Activated CD8-positive, alpha-beta memory T cell treated with anti-CD3 and anti-CD28 coated beads, Interleukin-2, amount 50 U/mL, for 4 hours (primary cell): ENCODE measurements at places on chromosomes 6 and 20.

DNA sequence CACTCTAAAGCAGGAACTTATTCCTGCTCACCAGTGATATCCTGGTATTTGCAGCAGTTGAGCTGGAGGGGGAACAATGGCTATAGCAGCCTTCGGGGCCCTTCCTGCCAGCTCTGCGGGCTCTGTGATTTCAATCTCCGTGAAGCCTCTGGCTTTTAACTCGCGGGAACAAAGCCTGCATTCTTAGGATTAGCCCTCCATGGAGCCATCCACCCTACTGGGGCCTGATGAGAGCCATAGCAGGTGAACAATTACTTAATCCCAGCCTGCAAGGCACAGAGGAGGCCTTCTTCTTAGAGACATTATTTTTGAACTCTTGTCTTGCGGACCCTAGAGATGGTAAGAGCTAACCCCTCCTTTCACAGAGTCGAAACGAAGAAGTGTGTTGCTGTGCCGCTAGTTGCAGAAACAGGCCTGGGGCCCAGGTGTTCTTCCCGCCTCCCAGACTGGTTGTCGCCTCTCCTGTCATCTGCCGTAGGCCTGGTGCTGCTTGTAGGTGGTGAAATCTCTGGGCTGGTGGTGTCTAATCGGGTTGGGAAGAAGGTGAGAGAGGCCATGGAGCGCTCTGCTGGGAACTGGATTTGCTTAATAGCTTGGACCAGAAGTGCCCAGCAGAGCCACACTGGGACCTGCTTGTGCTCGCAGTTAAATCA, 9.7 kb downstream of the GHRH start:
- no peak for DNase-seq

DNA sequence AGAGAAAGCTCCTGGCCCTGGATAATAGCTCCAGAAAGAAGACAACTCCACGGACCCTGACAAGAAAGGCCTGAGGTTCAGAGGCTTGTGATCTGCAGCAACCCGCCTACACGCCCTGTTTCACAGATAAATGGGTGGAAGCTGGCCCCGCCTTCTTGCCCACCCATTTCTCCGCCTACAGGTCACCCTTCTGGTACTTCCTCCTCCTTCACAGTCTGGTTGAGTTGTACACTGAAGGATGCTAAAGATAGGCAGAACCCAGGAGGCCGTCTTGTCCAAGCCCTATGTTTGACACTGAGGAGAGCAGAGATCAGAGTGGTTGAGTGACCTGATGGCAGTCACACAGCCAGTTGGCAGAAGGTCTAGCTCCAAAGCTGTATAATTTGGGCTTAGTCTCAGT, 34.2 kb upstream of the MDGA1 start:
- DNase-seq = peak; percentile 61

GRCh38 chr6:31041372-31041974, 31.2 kb downstream of the MUC22 start:
- no peak for DNase-seq

GRCh38 chr6:112575309-112575834, 228.2 kb downstream of the RFPL4B start:
- DNase-seq = no peak

DNA sequence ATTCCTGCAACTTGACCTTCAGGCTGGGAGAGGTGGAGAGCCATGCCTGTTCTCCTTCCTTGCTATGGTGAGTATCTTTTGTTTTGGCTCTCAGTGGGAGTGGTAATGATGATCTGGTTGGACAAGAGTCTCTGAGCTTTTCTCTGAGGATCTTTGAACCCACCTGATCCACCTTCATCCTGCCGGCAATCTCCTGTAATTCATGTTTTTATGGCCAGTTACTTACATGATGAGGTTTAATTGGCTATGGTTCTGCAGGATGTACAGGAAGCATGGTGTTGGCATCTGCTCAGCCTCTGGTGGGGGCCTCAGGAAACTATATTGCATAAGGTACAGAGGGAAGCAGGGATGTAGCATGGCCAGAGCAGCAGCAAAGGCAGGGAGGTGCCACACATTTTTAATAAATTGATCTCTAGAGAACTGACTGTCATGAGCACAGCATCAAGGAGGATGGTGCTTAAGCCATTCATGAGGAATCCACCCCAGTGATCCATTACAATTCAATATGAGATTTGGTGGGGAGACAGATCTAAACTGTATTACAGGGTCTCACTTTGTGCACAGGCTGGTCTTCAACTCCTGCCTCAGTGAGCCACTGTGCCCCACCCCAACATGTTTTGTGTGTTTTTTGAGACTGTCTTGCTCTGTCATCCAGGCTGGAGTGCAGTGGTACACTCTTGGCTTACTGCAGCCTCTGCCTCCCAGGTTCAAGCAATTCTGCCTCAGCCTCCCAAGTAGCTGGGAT, 10.0 kb downstream of the HSPA1B start:
- DNase-seq = no peak

- no peak for DNase-seq
Measured at GRCh38 chr6:135537741-135538301, 40.3 kb upstream of the AHI1 start.

DNA sequence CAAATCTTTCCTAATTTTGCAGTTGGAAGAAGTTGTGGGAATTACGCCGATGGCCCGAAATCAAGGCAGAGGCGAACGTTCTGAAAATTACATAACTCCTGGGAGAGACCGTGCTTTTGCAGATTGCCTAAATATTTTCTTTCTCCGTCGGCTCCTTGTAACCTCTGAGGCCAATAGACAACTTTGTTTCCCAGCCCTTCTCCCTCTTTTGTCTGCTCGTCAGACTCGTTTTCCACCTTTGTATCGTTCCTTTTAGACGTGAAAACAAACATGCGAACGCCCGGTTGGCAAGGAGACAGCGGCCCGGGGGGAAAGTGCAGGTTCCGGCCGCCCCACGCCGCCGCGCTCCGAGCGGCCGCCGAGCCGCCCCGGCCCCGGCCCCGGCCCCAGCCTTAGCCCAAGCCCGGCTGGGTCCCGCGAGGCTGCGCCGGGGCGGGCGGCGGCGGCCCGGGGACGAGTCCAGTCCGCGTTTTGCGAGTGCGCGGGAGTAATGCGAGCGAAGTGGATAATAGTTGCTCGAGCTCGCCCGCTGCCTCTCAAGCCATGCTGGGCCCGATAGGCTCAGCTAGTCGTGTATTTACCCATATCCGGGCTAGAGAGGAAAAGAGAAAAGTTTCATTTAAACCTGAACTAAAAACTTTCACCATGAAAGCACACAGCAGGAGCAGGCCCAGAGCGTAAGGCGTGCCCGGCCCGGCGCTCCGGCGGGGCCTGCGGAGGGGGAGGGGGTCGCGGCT, at the start of gene ARID1B:
ARID1B (plus strand) TSS at position 539 of the 737 bp plus-strand sequence. CDS start 303 bp downstream, outside the sequence.
- DNase-seq = peak; percentile 80

GRCh38 chr6:72149715-72150114, 263.4 kb downstream of the RIMS1 start:
- DNase-seq = no peak

GRCh38 chr6:125001684-125002405, 39.6 kb downstream of the RNF217 start:
- DNase-seq = no peak

DNA sequence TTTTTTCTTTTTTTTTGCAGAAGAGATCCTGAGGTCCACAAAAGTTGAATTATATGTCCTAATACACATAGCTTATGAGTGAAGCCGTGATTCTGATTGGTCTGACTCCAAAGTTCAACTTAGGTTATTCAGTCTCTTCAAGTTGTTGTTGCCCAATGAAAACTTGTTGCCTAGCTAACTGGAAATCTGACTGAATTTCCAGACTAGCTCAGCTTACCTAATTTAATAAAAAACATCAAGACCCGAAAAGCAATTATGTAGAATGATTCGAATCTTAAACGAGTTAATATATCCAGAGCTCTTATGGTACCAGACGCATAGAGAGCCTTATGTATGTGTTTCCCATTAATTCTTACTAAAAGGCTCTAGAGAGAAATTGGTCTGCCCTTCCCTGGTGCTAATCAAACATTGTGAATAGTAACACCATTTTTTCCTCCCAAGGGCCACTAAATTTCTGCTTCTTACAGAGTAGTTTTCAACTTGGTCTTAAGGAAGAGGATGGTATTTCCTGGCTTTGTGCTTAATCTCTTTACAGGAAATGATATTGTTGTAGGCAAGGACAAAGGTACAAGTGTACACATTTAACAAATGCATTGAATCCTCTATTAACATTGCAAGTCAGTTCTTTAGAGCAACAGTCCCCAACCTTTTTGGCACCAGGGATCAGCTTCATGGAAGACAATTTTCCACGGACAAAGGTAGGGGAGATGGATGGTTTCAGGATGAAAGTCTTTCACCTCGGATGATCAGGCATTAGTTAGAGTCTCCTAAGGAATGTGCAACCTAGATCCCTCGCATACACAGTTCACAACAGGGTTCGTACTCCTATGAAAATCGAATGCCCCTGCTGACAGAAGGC, 107.9 kb downstream of the TSHZ2 start:
- no peak for DNase-seq

DNA sequence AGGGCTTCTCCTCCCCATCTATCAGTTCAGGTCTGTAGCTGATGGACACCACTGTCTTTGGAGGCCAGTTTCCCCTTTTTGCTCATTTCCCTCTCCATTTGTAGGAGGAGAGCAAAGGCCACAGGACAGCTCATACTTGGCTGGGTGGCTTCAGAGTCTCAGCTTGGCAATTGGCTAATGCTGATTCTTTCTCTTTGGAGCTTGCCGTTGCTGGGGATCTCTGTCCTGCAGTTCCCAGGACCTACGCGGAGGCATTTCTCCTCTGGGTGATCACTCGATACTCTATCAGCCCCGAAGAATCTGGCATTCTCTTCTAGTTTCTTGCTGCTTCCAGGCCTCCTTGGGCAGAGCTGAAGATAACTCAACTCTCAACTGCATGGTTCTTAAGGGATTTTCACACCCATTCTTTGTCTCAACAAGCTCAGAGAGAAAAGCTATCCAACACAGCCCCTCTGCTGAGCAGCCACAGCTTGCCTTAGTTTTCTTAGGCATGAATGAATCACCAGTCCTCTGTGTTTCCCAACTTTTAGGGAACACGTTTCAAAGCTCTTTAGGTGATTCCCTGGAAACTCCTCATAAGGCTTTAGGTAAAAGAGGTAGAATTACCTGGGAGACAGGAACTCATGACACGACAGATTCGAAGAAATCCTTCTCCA, 19.2 kb upstream of the SSR1 start:
- no peak for DNase-seq

GRCh38 chr6:98672681-98673475, 161.5 kb upstream of the POU3F2 start:
- no peak for DNase-seq

GRCh38 chr6:146359131-146359530, 184.5 kb upstream of the RAB32 start:
- DNase-seq = no peak

DNA sequence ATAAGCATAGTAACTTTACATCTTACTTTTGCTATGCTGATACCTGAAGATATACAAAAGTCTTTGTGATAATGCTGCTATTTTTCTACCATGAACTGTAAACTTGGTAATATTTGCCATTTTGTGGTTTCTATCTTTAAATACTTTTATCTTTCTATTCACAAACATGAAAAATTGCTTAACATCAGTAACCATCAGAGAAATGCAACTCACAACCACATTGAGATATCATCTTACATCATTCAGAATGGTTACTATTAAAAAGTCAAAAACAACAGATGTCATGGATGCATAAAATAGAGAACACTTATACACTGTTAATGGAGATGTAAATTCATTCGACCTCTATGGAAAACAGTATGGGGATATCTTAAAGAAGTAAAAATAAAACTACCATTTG, 112.0 kb downstream of the TRDN start:
- no peak for DNase-seq

- DNase-seq = no peak
Measured at GRCh38 chr20:31915491-31916280, 36.2 kb downstream of the PDRG1 start.

DNA sequence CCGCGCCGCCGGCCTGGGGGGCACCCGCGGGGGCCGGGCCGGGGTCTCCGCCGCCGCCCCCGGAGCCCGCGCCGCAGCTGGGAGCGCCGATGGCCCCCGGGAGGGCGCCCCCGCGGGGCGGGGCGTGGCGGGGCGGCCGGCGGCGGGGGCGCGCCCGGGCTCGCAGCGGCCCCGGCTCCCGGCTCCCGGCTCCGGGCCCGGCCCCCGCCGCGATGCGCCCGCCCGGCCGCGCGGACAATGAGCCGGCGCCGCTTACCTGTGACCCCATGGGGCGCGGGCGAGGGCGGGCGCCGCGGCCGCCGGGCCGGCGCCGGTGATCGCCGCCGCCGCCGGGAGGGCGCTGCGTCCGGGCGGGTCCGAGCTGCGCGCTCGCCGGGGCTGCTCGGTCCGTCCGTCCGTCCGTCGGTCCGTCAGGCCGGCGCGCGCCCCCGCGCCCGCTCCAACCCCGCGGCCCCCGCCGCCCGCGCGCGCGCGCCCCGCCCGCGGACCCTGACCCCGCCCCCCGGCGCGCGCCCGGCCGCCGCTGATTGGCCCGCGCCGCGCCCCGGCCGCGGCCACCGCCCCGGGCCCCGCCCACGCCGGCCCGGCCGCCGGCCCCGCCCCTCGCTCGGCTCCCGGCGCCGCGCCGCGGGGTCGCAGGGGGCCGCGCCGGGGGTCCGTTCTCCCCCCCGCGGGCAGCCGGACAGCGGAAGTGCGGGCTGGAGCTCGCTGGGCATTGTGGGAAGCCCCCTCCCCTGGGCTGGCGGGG, at the start of gene ZBTB46:
ZBTB46 (minus strand) TSS at position 424 of the 748 bp plus-strand sequence. CDS start 40,507 bp downstream, outside the sequence.
- no peak for DNase-seq

- DNase-seq = no peak
Measured at GRCh38 chr20:52481443-52481842, 289.9 kb upstream of the ZFP64 start.

- no peak for DNase-seq
Measured at GRCh38 chr6:144017166-144018094, 9.4 kb upstream of the PLAGL1 start.
